Amygdala (tissue), 56 donors: ENCODE measurements at places on chromosomes 2 and 18.

DNA sequence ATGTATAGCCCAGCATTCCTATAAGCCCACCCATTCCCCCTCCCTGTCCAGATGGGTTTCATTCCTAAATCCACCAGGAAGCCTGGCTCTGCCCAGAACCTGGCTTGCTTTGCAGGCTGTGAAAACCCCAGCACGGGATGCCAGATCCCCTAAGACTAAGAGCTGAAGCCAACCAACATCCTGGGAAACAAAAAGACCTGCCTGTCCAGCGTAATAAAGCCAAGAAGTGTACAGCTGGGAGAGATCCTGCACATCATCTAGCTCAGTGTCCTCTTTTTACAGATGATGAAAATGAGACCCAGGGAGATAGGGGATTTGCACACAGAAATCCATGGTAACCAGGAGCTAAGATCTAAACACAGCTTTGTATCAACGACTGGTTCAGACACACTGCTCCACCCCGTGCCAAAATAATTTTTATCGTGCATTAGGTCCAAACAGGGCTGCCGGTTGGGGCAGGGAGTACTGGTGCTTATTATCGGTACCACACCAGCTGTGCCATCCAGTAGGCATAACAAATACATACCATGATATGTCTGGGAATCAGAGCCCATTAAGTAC lies 2.9 kb downstream of the RND3 start:
- no peak for DNase-seq

- no peak for DNase-seq
Observed at GRCh38 chr2:46764547-46764946, 151.1 kb downstream of the MCFD2 start.

DNA sequence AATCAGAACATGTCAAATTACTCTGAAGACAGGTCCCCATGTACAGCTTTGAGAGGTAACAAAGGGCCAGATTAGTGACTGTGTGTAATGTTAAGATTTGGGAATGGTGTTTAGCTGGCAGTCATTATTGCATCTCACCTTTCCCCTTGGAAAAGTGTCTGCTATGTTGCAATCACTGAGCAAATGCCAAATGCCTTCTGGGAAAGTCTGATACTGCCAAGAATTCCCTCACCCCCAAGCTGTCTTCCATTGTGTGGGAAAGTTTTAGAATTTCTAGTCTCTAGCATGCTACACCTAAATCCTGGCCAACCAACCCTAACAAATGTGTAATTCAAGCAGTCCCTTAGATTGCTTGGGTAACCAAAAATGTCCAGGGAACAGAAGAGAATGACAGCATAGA lies 13.6 kb upstream of the PELI1 start:
- DNase-seq: no peak

GRCh38 chr2:206805887-206806607 lies 40.6 kb downstream of the FASTKD2 start:
- DNase-seq: no peak

- no peak for DNase-seq
Observed at GRCh38 chr2:238999291-238999741, 151.4 kb downstream of the TWIST2 start.

DNA sequence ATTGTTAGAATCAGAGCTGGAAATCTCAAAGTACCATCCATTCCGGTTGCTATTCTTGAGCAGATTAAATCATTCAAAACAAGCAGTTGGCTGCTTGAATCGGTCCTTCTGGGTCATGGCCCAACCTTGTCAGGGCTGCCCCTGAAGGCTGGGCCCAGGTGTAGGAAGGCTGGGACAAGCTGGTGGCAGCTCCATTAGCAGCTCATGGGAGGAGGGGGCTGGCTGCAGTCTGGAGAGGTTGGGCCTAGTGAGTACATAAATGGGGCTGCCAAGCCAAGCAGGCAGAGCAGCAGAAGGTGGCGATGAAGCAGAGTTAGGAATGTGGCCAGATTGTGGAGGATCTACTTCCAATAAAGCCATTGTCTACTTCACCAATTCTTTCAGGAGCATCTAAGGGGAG lies 81.4 kb downstream of the ADCYAP1 start:
- no peak for DNase-seq

GRCh38 chr2:74939919-74940812 lies 18.3 kb upstream of the POLE4 start:
- DNase-seq: no peak

DNA sequence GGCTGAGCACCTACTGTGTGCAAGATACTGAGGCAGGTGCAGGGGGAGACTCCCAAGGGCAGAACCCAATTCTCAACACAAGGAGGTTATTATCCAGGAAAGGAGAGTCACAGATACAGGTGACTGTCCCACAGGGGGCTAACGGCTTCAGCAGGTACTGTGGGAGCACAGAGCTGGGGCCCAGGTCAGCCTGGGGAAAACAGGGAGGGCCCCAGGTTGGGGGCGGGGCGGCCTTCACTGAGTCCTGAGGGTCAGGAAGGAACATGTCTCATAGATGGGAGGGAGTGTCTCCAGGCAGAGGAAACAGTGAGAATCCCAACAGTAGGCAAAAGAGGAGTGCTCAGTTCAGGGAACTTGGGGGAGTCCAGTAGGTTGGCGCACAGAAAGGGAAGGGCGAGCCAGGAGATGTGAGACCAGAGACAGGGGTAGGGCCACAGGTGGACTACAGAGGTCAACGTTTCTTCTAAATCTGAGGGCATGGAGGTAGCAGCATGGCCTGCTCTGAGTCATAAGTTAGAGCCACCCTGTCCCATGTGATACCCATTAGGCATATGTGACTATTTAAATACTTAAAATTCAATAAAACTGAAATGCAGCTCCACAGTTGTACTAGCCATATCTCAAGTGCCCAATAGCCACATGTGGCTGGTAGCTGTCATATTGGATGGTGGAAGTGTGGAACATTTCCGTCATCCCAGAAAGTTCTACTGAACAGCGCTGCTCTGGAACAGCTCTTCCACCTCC lies 157.2 kb downstream of the TTC32 start:
- no peak for DNase-seq

- DNase-seq: no peak
Observed at GRCh38 chr2:20451341-20451740, 4.5 kb downstream of the RHOB start.
